ENCODE measurements at places on chromosomes 1 and 21.

DNA sequence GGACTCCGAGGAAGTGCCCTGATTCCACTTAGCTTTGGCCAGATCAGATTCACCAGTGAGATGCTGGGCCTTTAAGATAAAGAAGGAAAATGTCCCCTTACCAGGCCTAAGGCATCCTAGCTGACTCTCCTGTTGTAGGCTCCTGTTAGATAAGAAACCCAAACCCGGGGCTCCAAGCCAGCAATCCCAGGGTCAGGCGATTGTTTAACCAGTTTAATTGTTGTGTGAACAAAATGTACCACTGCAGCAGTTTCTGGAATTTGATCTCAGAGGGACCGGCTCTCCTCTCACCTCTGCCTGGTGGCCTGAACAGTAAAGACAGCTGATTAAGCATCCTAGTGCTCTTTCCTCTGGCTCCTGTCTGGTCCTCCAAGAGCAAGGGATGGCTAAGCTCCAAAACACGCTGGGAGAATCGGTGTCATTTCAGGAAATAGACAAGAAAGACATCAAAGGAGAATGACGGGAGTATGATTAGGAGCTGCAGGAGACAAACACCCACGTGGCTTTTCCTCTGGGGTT, 9.3 kb upstream of the KLHDC8A start:
- no peak for DNase-seq

DNA sequence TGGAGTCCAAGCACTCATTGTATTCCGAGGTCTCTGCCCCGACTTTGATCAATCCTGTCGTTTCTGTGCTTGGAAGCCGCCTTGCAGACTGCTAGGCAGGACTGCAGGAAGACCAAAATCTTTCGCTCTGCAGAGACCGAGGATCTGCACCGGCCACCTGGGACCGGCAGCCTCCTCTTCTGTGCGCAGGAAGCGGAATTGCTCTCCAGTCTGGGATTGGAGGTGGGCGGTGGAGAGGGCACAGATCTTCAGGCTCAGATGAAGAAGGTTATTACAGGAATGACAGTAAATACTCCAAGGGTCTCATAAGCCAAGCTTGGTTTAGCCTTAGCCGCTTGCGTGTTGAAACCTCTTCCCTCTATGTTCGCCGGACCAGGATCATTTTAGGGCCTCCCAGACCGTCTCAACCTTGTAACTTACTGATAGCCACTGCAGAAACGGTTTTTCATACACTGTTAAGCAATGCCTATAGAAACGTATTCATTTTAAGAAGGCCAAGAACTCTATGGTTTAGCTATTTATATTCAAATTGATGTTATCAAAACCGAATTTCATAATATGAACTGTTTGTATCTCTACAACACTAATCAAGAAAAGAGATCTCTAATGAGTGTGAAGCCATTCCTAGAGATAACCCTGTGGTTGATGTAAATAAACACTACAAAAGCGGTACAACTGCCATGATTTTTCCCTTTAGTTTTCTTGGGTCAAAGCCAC, 1.1 kb downstream of the MIA3 start:
- DNase-seq, result no peak

- no peak for DNase-seq
Observed at GRCh38 chr1:89847191-89847729, 26.4 kb downstream of the LRRC8D start.

GRCh38 chr1:178875936-178876335, 5.1 kb upstream of the ANGPTL1 start:
- no peak for DNase-seq

DNA sequence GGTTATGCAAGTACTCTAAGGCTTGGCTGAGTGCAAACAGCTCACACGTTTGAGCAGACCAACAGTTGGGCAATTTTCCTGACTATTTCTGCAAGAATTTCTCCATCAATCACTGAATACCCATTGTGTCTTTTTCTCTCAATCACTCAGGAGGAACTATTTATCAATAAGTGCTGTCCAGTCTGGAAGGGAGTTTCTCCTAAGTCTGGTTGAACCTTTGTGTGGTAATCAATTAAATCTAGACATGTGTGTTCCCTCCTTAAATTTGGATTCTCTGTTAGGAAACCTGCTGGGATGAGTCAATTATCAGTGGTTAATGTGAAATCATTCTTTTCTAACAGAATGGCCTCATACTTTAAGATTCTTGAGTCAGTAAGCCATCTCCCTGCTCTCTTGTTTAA, 6.8 kb upstream of the AADACL3 start:
- DNase-seq, result no peak

DNA sequence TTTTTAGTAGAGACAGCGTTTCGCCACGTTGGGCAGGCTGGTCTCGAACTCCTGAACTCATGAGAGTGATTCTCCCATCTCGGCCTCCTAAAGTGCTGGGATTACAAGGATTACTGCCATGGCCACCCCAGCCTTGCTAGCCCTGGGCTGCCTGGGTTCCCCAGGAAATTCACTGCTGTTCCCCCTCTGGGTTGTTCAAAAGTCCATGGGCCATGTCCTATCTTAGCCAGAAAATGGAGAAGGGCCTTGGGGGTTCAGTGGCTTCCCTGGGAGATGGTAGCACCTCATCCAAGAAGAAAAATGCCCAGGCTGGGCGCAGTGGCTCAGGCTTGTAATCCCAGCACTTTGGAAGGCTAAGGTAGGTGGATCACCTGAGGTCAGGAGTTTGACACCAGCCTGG, 20.9 kb downstream of the SLC26A9 start:
- DNase-seq, result no peak

DNA sequence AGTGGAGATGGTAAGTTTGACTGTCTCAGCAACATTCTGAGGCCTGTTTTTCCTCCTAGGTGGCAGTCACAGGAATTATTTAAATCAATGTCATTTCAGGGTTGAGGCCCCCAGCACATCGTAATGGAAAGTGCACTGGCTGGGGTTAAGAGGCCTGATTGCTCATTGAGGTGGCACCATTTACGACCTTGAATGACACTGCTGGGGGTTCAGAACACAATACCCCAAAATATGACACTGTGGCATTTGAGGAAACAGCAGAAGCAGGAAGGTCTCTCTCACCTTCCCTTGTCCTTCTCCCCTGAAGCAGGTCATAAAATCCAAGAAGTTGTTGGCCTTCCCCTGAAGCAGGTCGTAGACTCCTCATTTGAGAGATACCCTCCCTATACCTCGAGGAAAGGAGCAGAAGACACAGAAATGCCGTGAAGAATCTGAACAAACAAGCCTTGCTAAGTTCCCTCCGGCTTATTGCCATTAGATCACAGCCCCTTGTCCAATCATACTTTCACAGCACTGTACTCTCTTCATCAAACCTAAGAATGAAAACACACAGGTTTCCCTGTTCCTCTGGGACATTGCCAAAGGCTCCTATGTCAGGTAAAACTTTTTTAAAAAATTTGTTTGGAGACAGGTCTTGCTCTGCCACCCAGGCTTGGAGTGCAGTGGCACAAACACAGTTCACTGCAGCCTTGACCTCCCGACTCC, 71.3 kb downstream of the S1PR1 start:
- DNase-seq, result no peak

DNA sequence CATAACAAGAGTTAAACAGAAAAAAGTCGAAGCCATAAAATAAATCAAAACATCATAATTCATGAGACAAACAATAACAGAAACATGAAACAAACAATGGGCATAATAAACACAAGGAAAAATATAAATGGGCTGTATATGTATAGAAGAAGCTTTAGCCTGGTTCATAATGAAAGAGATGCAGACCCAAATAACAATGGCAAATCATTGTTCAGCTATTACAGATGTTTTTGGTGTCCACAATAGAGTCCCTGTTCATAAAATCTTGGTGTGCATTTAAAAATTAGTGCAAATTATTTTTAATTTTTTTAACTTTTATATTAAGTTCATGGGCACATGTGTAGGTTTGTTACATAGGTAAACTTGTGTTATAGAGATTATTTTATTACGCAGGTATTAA, 1185.9 kb upstream of the B3GALT2 start:
- DNase-seq, result no peak

- DNase-seq, result no peak
Observed at GRCh38 chr1:149848340-149849110, 50.8 kb upstream of the BOLA1 start.

GRCh38 chr1:216535059-216535458, 111.8 kb upstream of the USH2A start:
- no peak for DNase-seq

DNA sequence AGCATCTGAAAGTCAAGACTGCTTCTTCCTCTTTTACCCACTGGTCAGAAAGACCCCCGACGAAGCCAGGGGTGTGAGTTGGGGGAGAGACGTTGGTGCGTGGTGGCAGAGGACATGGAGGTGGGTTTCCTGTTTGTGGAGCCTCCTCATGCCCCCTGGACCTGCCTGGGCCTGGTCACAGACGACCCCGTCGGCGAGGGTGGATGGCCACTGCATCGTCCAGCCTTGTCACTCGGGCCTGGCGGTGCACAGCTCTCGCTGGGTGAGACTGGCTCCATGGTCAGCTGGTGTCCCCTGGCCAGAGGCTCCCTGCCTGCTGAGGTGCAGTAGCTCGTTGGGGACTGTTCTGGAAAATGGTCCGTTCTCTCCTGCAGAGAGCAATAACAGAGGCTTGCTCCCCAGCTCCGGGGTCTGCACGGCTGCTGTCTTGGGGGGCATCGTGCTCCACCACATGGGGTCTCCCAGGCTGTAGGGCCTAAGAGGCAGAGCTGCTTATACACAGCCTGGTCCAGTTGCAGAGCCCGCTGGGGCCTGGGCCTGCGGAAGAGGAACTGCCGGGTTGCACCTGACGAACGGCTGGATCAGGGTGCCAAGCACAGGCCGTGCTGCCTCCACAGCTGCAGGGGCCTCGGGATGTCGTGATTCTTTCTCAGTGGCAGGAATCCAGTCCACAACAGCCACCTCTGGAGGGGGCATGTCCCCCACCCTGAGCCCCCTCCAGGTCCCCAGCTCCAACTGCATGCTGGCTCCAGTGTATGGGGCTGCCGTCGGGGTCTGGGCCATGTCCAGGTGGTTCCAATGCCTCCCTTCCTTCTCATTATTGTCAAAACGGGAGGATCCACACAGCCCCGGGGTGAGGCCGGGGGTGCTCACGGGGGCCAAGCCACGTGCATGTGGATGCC, 18.0 kb upstream of the ACTRT2 start:
- DNase-seq, result no peak

DNA sequence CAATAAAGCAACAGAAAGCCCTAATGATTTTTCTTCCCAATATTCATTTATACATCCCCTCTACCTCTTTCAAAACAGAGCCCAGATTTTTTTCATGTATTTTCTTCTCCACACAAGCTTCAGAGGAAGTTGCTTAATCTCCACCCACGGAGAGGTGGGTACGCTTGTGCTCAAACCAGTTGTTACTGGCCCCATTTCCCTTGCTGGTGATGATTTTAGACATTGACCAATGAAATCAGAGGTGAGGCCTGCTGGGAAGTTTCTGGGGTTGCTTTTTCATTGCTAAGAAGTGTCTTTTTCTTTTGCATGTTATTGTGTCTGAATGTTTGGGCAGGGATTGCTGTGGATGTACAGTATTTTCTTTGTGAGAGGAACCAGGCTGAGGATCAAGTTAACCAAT, 448.1 kb upstream of the B3GALT2 start:
- DNase-seq, result no peak

- no peak for DNase-seq
Observed at GRCh38 chr1:83033682-83034081, 965.2 kb downstream of the TTLL7 start.

DNA sequence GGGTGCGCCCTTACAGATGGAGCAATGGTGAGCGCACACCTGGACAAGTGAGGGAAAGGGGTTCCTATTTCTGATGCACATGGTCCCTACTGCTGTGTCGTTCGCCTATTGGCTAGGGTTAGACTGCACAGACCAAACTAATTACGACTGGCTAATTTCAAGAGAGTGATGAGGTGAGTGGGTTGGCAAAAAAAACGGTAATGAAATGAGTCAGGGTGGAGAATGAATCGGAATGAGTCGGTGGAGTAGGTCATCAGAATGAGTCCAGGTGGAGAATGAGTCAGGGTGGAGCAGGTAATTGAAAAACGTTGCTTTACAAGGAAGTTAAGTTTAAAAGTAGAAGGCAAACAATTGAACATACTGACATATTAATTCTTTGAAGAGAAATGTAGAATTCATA, 79.8 kb downstream of the WDR4 start:
- no peak for DNase-seq

- DNase-seq, result no peak
Observed at GRCh38 chr1:204206121-204206520, 7.7 kb downstream of the GOLT1A start.
